ENCODE measurements at places on chromosomes 6 and 20.

DNA sequence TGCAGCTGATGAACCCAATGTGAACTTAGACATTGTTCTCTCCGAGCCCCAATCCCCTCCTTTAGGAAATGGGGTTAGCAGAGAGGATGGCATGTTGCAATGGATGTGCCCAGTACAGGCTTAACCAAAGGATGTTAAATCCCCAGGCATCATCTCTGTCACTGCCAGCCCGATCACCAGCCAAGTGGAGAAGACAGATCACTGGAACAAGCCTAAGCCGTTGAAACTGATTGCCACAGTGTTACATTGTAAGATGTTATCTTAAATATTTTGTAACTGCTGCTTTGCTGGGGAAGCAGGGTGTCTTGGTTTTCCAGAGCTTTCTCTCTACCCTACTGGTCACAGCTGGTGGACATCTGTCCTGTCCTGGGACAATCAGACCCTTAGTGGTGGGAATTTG is 783.4 kb upstream of the CHD6 start:
- DNase-seq = no peak

- DNase-seq = peak; percentile 90
These were observed 120.7 kb upstream of the ZFP64 start for GRCh38 chr20:52312132-52312729.

DNA sequence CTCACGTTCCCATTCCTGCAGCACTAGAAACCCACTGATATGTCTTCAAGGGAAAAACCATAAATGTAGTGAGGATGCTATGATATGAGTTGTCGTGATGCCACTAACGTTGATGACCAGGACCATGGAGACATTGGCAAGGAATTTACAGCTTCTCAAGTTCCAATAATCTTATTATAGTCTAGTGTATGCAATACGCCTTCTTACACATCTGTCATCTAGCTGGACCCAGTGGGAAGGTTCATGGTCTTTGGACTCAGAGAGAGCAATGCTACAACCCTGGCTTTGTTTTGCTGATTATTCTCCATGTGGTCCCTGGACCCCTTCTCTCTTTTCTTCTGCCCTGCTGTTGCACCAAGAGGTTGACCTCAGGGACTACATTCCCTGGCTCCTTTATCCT is 76.0 kb upstream of the BMP2 start:
- peak; percentile 64 for DNase-seq

GRCh38 chr6:41591859-41592502 is 45.8 kb downstream of the FOXP4 start:
- DNase-seq = peak; percentile 87

- DNase-seq = peak; percentile 93
These were observed 968 bp upstream of the ZMYND8 start for GRCh38 chr20:47357296-47358038.

- no peak for DNase-seq
These were observed 107.4 kb downstream of the COL19A1 start for GRCh38 chr6:69973763-69974162.

GRCh38 chr20:48246061-48246790 is 460.9 kb upstream of the SULF2 start:
- DNase-seq = no peak

- DNase-seq = peak; percentile 14
These were observed 54.8 kb upstream of the AKIRIN2 start for GRCh38 chr6:87756858-87757257.

DNA sequence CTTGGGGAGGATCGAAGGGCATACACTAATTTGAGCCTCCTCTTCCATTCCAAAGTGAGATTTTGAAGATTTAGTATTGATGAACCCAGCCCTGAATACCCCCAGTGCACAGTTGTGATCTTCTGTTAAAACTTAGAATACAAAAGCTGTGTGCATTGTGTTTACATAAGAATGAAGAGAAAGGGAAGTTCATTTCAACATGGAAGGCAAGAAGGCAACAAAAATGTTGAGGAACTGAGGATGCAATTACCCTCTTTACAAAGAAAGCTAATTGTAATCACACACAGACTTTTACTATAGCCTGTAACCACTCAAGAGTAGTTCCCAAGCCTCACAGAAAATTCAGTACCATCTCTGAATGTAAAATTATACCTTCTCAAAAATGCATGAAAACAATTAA is 49.3 kb downstream of the GFOD1 start:
- no peak for DNase-seq

- DNase-seq = no peak
These were observed 33.5 kb upstream of the LGSN start for GRCh38 chr6:63353286-63353630.

GRCh38 chr20:22180244-22180643 is 404.1 kb downstream of the FOXA2 start:
- DNase-seq = peak; percentile 3

GRCh38 chr6:42200035-42200434 is 5.3 kb upstream of the GUCA1B start:
- DNase-seq = no peak

DNA sequence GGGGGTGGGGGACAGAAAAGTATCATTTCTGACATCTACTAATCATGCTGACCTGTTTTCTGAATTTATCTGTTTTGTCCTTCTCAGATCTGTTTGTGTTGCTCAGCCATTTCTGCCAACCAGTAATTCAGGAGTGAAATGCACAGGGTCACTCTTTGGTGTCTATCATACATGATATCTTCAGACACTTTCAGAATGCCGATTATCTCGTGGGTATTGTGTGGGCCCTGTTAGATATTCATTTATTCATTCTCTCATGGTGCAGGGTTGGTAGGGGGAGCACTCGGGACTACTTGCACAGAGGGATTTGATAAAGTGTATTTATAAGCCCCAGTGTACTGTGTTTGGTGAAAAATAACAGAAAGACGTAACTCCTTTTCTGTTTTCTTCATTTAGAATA is 101.2 kb upstream of the CITED2 start:
- no peak for DNase-seq

- DNase-seq = peak; percentile 96
These were observed 204.7 kb upstream of the SULF2 start for GRCh38 chr20:47989957-47990356.

- no peak for DNase-seq
These were observed 756.0 kb upstream of the NRSN1 start for GRCh38 chr6:23370051-23370450.

DNA sequence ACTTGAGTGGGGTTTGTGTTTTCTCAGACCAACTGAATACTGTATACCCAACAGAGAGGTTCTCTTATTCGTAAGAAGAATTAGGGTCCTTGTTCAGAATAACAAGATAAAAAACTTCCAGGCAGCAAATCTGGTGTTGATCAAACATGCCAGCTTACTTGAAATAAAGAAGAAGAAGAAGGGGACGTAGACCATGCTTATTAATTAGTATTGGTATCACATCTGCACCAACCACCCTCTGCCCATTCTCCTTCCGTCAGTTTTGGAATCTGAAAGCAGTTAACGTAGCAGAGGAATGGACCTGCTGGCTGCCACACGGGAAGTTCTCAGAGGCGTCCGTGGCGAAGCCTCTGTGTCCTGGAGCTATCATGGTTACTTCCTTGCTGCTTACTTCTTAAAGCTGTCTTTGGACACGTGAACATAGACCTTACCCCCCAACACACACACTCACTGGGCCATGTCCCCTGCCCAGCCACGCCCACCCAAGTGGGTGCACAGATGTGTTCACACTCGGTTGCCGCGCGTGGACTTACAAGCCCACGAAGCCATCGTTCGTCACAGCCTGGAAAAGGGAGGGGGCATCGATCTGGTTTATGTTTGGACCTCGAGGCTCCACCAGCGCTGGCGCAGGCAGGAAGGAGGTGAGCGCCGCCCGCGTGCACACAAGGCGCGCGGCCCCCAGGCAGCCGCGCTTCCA is 4.1 kb upstream of the DLL1 start:
- DNase-seq = no peak

DNA sequence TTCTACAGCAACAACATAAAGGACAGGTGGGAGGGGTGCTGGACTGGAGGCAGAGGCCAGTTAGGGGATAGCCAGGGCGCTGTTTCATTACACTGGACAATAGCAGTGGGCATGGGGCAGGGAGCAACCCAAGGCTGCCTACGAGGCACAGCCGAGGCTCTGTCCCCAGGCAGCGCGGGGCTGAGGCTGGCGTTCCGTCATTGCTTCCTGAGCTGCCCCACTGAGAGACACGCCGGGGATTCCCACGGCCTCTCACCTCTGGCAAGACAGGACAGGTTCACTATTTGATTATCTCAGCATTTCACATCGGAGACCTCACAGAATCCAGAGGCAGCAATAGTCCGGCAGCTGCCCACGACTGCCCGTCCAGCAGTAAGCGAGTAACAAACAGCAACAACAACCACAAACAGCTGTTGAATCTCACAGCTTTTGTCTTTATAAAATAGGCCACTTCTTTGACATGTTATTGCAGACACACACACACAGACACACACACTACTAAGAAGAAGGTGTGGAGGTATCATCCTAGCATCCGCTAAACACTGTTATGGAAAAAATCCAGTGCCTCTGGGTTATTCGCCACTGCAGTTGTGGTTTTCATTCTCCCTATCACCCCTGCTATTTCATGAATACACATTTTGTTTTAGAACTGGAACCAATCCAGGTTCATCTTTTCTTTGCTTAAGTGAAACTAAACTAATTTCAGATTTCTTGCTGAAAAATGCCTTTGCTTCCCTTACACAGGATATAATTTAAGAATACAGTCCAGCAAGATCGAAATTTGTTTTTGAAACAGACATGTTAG is 19.5 kb downstream of the KIF25 start:
- DNase-seq = no peak

DNA sequence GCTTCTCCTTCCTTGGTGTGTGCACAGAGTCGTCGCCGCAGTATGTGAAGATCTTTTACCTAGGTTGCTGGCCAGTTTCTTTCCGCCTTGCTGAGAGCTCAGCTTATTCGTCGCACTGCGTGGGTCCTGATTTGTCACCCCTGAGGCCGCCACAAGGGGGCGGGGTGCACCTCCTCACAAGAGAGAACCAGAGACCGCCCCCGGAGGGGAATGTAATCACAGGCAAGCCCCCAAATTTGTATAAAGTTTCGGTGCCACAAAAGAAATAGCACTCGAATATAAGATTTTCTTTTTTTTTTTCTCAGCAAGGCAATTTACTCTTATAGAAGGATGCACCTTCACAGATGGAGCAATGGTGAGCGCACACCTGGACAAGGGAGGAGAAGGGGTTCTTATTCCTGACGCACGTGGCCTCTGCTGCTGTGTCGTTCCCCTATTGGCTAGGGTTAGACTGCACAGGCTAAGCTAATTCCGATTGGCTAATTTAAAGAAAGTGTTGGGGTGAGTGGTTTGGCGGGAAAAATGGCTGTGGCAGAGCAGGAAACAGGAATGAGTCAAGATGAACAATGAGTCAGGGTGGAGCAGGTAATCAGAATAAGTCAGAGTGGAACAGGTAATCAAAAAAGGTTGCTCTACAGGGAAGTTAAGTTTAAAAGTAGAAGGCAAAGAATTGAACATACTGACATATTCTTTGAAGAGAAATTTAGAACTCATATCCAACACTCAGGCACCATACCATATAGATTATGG is 19.5 kb downstream of the NCOA3 start:
- no peak for DNase-seq

- no peak for DNase-seq
These were observed 85.6 kb downstream of the UBE3D start for GRCh38 chr6:82980086-82980485.

- no peak for DNase-seq
These were observed 5.9 kb upstream of the CSTL1 start for GRCh38 chr20:23433628-23434027.

Data from NCI-H82 (cell line).